ENCODE measurements at places on chromosomes 2 and 18. TPM values are rescaled to one million over a fixed set of nuclear protein-coding genes. Genes with fewer than 3 reads are reported as not detected.

- DNase-seq = peak; percentile 17
These were observed at the start of gene UCN for GRCh38 chr2:27308359-27308881. TSS of gene UCN (minus strand) at chr2:27308445. CDS start at chr2:27307895, 550 bp downstream.

DNA sequence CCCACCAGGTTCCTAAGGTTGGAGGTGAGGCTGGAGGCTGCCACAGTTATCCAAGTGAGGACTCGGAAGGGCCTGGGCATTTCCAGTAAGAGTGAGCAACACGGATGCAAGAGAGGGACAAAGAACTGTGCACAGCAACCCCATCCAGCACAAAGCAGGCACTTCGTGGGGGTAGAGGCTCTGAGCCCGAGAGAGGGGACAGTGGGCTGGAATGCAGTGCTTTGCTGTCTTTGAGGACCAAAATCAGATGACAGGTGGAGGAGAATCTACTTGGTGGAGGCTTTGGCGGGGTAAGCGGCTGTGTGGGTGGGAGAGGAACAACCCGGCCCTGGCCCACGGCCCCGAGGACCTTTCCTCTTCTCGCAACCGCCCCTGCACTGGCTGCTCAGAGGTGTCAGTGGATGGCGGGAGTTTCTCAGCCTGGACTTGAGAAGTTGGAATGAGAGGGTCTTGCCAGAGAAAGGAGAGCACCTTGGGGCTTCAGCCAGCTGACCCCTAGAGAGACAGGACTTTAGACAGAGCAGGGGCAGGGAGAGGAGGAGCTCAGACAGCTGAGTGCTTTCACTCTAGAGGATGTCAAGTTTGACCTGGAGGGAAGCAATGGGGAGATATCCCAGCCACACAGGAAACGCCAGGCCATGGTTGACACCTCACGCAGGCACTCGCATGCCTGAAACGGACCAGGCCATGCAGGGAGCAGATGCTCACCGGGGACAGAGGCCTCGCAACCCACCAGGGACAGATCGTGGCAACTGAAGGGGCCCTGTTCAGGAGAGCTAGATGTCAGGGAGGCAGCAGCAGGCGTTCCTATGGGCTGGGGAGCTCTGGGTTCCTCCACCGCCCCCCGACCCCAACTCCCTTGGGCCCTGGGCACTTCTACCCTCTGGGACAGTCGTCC lies 11.6 kb downstream of the RAMP1 start:
- DNase-seq = no peak

GRCh38 chr2:203867561-203868200 lies at the start of gene CTLA4:
TSS of gene CTLA4 (plus strand) at chr2:203867771. CDS start at chr2:203867943, 172 bp downstream.
- no peak for DNase-seq

- DNase-seq = no peak
These were observed 68.5 kb downstream of the GALNT14 start for GRCh38 chr2:31069643-31070325.

- no peak for DNase-seq
These were observed 272.1 kb upstream of the RND3 start for GRCh38 chr2:150759531-150759930.

DNA sequence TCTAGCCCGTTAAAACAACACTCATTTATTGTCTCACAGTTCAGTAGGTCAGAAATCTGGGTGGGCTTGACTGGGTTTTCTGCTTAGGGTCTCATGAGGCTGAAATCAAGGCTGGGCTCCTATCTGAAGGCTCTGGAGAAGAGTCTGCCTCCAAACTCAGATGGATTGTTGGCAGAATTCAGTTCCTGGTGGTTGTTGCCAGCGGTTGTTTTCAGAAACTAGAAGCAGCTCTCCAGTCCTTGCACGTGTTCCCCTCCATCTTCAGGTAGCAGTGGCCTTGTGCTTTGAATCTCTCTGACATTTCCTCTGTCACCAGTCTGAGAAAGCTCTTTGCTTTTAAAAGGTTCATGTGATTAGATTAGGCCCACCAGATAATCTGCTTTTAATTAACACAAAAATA lies 20.1 kb upstream of the FN1 start:
- DNase-seq = no peak

MIB1 gene
- 30.4 TPM for total RNA-seq
